NCI-H774 (cell line): ENCODE measurements at places on chromosomes 5 and 9.
A peak's percentile ranks its signal among the peaks of the same experiment; 100 is the strongest.

DNA sequence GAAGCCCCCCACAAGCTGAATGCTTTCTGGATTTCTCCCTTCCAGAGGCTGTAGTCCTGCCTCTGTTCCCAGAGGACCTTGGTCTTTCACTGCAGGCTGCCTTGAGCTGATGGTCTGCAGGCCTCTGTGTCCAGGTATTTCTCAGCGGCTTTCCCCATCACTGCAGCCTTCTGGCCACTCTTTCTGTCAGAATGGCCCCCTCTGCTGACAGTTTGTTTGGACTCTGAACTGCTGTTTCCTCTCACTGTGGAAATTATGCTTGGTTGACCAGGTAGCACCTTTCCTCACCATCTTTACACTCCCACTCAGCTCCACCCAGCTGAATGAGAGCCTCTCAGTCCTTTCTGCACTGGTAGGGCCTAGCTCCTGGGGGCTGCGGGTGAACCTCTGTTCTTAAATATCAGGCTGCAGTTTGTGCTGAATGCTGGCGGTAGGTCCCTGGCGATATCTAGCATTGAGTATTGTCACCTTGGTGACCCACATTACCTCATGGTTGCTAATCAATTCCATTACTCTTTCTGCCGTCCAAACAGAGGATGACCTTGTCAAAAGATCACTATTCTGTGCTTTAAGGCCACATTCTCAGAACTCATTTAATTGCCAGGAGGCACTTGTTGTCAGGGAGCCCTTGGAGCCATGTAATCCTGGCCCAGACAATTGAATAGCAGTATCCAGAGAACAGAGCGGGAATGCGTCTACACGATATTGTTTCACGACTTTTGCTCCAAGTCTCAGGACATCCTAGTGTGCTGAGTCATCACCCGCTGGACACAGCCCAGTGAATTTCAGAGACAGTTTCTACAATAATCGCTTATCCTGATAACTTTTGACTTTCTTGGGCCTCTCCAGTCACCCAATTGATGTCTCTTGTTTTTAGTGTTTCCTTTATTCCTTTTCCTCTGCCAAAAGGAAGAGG lies 230.2 kb downstream of the TENT4A start:
- no peak for DNase-seq

DNA sequence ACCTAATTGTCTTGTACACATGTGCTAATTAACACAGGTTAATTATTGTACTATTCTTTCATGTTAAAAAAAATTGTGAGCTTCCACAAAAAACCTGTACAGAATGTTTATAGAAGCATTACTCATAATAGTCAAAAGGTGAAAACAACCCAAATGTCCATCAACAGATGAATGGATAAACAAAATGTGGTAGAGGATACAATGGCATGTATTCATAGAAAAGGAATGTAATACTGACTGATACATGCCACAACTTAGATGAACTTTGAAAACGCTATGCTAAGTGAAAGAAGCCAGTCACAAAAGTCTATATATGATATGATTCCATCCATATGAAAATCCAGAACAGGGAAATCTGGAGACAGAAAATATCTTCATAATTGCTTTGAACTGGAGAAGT lies 25.6 kb downstream of the RRAGA start:
- DNase-seq, result no peak

GRCh38 chr5:32475334-32476097 lies 31.0 kb upstream of the ZFR start:
- DNase-seq, result no peak

DNA sequence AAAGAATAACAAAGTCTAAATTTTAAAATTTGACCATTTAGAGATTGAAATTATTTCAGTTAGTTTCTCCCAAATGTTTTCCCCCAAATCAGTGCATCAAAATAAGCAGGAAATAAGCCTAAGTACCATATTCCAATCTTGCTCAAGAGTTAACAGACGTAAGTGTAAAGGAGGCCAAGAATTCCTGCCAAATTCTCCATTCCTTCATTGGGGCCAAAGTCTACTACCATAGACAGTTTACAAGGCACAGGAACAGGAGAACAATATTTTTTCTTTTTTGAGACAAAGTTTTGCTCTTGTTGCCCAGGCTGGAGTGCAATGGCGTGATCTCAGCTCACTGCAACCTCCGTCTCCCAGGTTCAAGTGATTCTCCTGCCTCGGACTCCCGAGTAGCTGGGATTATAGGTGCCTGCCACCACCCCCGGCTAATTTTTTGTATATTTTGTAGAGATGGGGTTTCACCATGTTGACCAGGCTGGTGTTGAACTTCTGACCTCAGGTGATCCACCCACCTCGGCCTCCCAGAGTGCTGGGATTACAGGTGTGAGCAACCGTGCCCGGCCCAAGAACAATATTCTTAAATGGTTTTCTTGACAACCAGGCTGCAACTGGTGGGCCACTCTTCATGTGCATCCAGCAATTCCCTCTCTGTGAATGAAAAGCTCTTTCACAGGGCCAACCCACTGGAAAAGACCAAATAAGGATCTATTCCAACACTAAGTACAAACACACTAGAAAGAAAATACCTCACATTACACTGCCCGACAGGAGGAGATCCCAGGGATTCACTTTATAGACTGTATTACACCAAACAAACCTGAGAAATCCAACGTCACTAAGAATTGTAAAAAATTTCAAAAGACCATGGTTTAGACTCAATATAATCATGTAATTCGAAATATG lies 127.7 kb downstream of the MAPKAP1 start:
- DNase-seq, result no peak

DNA sequence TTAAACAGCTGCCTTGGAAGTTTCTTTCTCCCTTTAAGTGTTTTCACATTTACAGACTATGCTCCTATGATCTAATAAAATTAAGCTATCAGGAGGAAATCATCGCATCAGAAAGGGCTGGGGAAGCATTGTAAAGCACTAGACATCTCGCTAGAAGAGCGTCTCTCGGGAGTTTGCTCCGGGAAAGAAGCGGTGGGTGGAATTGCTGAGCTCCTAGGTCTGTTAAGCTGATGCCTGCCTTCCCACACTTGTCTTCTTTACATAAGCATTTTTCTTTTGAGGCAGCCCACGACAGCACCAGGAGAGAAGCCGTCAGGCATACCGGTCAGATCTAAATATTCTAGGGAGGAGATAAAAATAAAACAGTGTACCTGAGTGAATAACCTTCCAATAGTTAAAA lies 541.7 kb upstream of the TUSC1 start:
- DNase-seq, result no peak

- DNase-seq, result no peak
Measured at GRCh38 chr9:72256931-72257330, 107.7 kb downstream of the GDA start.

GRCh38 chr5:137176609-137177008 lies 322.5 kb downstream of the SPOCK1 start:
- DNase-seq, result no peak

DNA sequence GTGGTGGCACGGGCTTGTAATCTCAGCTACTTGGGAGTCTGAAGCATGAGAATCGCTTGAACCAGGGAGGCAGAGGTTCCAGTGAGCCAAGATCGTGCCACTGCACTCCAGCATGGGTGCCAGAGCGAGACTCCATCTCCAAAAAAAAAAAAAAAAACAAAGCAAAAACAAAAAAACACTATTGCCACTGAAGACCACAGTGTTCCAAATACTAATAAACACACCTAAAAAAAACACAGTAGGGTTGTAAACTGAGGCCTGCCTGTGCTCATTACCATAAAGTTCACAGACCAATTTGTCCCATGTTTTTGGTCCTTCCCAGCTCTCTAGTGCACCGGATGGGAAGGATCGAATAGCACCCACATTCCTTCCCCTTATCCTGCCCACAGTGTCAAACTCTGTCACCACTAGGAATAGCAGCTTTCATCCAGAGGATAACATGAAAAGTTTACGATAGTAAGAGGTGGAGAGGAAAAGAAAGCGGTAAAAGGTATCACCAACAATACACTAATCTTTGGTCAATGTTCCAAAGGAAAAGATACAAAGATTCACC lies 49.2 kb downstream of the MYO10 start:
- DNase-seq, result no peak

DNA sequence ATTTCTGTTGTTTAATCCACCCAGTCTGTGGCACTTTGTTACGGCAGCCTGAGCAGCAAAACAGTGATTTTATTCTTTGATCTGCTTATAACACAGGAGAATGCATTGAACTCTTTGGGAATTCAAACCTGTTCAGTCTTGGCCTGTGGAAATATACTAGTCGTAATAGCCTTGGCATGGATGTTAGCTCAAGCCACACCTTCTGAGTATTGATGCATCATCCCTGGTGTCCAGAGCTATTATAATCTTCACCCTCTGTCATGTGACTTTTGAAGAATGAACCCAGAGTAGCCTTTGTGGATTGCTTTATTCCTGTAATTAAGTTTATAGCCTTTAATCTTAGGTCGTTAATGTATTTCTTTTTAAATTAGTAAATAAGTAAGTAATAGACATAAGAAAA lies 50.8 kb upstream of the TEX48 start:
- no peak for DNase-seq

GRCh38 chr9:81649475-81650240 lies 39.7 kb downstream of the TLE1 start:
- no peak for DNase-seq

DNA sequence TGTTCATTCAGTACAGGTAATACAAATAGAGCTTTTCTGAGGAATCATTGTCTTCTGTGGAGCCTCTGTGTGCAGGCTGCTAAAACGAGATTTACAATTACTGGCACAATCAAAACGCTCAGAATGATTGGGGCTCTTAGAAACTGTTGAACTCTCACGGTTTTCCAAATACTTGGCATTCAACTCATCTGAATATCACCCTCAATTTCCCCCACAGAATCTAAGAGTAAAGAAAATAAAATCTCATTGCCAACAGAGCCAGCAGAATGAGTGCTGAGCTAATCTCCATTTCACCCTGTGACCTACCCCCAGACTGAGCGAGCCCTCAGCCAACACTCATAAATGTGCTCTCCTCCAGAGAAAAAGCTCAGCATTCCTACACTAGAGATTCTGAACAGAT lies 35.3 kb upstream of the TMED7 start:
- no peak for DNase-seq

DNA sequence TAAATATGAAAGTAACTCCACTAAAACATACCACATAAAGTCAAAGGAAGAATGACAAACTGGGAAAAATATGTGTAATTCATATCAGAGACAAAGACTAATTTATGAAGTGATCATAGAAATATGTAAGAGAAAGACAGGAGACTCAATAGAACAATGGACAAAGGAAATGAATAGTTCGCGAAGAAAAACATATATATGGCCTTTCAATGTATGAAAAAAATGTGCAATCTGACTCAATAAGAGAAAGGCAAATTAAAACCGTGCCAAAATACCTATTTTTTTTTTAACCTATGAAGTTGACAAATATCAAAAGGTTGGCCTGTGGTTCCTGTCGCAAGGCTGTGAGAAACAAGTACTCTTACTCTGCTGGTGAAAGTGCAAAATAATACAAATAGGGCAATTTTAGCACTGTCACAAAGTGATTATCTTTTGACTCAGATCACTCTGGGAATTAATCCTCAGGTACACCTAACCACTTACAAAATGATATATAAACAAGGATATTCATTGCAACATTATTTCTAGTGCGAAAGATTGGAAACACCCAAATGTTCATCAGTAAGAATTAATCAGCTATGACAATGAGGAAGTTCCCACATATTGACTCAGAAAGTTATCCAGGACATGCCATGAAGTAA lies 3.7 kb downstream of the C9 start:
- no peak for DNase-seq

DNA sequence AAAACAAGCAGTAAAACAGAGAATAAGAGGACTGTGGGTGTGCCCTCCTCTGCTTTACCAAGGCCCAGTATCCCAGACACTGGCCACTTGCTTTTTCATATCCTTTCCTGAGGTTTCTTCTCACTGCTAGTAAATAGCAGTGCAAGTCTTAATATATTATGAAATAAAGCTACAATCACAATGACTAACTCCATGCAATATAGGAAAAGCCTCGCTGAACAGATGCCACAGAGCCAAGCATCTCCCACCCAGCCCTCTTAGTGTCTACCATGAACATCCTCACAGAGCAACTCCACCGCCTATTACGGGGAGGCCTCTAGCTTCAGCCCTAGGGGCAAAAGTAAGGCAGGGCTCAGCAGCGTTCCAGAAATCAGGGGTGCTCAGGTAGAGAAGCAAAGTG lies 130.7 kb upstream of the LHFPL2 start:
- no peak for DNase-seq

DNA sequence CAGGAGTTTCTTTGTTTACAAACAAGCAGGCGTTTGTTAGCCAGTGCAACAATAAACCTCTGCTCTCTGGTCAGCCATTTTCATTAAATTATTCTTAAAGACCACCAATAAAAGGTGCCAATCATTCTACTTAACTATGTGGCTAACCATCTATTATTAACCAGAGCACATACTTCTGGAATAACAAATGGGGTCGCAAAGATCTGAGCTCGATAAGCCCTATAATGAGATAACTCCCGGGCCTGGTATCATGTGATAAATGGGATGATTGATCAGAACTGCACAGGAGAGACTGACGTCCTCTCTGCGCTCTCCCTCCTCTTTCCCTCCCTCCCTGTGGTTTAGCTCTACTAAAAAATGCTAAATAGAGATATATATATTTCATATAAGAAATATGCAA lies 488.2 kb downstream of the NTRK2 start:
- no peak for DNase-seq

- no peak for DNase-seq
Measured at GRCh38 chr5:139856714-139857113, 61.1 kb downstream of the PSD2 start.

- no peak for DNase-seq
Measured at GRCh38 chr5:135445306-135445985, 1.7 kb downstream of the DCANP1 start.

GRCh38 chr9:23005156-23005555 lies 558.5 kb downstream of the DMRTA1 start:
- DNase-seq, result peak; percentile 44

GRCh38 chr5:164326219-164326618 lies 820.8 kb downstream of the MAT2B start:
- no peak for DNase-seq

DNA sequence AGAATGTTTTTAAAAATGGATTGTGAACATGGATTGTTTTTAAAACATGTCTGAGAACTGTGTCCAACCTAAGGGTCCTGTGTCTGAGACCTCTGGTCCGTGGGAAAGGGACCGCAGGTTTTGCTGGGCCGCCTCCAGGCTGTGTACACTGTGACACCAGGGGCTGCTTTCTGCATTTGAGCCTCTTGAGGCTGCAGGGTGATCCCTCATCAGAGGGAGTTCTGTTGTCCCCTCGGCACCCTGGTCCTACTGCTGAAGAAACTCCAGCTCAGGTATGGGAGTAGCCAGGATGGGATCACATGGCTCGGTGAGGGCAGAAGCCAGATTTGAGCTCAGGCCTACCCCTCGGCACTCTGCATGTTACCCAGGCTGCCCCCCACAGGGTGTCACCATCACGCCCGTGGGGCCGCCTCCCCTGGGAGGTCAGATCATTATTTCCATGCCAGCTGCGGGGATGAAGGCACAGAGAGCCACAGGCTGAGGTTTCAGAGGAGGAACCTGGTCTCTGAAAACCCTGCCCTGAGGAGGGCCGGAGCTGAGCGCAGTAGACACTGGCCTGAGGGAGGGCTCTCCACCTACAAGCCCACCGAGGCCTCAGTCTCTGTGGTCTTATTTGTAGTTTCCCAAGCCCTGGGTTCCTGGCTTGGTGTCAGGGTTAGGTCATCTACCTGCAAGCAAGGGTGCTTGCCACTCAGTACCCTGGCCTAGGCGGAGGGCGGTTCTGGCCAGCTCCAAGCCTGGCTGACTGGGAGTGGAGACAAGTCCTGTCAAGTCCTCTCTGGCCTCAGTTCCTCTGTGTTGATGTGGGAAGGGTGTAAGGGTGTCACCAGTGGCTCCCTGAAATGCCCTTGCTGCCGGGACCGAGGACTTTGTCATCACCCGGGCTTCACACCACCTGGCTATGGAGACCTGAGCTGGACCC lies 2.8 kb downstream of the PRR7 start:
- DNase-seq, result no peak
